ENCODE measurements at places on chromosomes 2 and 18.

GRCh38 chr2:148903979-148904378 lies 29.0 kb downstream of the KIF5C start:
- no peak for DNase-seq

GRCh38 chr2:210169516-210170195 lies 1.6 kb downstream of the KANSL1L start:
- peak; percentile 92 for DNase-seq

GRCh38 chr18:74896390-74896991 lies 298.8 kb downstream of the ZNF407 start:
- peak; percentile 6 for DNase-seq

- no peak for DNase-seq
These were observed 201.8 kb upstream of the ATP5MC3 start for GRCh38 chr2:175383286-175383685.

DNA sequence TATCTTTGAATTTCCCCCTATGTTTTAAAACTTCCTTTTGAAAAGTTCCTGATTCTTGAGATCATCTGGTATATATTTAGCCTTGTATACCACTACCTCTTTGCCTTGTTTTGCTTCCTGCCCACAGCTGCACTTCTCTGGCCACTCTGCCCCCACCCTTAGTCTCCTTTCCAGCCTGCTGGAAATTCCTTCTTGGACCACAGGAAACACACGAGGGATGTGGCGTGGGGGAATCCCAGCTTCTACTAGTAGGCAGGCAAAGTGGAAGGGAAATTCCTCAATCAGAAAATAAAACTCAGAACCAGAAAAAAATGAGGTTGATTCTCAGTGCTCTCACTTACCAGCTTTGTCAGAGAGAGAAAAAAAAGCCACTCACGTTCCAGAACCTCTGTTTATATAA lies 13.4 kb downstream of the IL18RAP start:
- peak; percentile 49 for DNase-seq

DNA sequence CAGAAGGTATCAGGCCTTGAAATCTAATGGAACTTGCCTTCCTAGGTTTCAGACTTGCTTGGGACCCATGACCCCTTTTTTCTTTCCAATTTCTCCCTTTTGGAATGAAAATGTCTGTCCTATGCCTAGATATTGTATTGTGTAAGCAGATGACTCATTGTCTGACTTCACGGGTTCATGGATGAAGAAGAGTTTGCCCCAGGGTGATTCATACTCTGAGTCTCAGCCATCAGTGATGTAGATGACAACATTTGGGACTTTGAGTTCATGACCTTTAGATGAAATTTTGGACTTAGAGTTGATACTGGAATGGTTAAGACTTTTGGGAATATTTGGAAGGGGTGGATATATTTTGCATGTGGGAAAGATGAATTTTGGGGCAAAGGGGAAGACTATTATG lies 11.2 kb upstream of the SCYGR5 start:
- peak; percentile 91 for DNase-seq

DNA sequence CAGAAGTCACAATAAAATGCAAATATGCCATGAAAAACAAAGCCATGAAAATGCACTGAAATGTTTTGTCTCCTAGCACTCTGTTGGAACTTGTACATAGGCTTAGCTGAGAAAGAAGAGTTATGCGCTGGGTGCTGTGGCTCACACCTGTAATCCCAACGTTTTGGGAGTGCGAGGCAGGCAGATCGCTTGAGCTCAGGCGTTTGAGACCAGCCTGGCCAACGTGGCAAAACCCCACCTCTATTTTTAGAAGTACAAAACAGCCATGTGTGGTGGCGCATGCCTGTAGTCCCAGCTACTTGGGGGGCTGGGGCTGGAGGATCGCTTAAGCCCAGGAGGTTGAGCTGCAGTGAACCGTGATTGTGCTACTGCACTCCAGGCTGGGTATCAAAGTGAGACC lies 39.9 kb downstream of the IRS1 start:
- DNase-seq, result no peak

DNA sequence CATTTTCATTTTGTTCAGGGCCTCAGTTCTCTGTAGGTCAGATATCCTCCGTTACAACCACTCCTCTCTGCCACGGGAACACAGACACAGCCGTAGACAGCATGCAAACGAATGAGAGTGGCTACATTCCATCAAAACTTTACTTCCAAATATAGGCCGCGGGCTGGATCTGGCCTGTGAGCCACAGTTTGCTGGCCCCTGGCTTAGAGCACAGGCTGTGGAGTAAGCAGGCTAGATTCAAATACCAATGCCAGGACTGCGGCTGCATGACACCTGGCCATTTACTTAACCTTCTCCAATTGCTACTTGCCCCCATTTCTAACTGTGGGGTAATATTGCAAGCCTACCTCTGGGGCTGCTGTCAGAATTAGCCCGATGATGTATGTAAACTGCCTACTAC lies 325.8 kb upstream of the POU3F3 start:
- no peak for DNase-seq

DNA sequence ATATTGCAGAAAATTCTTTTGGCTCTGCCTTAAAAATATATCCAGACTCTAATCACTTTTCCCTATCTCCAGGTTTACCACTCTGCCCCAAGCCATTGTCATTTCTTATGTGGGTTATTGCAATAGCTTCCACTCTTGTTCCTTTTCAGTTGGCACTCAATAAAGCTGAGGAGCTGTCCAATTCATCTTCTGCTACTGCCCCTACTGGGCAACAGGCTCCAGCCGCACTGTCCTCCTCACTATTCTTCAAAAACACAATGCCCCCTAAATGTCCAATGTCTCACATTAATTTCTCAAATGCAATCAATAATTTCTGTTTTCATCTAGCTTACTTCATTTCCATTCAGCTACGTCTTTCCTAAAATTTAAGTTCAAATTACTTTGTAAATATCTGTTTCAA lies 1262.5 kb upstream of the CDH2 start:
- peak; percentile 0 for DNase-seq

- peak; percentile 0 for DNase-seq
These were observed 81.0 kb upstream of the BCL11A start for GRCh38 chr2:60634438-60634837.

DNA sequence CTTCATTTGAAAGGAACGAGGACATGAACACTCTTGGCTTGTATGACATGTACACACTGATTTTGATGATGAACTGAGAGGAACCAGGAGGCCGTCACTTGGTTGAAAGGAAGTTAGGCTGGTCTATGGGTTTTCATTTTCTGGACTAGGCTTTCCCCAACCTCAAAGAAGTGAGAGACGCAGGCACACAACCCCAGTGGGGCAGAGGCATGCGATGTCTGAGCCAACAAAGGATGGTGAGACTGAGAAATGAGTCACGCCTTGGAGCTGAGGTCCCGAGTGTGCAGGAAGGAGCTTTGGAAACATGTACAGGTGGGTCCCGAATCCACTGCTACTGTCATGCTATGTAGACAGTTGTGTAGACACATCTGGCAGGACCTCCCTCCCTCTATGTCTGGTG lies 24.1 kb downstream of the SIGLEC15 start:
- DNase-seq, result no peak

DNA sequence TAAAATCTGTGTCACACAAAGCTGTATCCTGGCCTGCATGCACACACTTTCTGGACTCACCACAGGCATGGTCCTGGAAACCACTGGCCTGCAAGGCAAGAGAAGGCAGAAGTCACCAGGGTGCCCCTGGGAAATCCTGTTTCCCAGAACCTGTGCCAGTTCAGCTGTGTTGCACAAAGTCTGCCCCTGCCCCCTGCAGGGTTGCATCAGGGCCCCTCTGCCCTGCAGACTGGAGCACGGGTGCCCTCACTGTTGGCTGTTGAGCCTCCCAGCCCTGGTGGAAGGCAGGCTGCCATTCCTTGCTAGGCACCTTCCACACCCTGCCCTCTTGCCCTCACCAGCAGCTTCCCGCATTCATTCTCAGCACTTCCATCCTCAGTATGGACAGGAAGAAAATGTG lies 18.0 kb upstream of the TUBB6 start:
- no peak for DNase-seq

DNA sequence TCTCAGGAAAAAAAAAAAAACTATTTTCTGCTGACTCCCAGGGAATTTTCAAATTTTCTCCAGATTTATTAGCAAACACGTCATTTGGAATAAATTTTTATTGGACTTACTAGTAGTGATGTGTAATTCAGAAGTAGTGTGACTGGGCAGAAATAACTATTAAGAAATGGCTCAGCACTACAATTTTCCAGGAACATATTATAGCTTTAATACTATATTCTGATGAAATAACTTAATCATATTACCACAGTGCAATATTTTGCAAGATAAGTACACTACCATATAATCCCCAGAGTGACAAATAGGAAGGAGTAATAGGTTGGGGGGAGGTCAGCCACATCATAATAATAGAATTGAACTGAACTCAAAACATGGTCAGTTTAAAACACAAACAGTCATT lies 19.7 kb upstream of the TNFAIP6 start:
- DNase-seq, result peak; percentile 87

DNA sequence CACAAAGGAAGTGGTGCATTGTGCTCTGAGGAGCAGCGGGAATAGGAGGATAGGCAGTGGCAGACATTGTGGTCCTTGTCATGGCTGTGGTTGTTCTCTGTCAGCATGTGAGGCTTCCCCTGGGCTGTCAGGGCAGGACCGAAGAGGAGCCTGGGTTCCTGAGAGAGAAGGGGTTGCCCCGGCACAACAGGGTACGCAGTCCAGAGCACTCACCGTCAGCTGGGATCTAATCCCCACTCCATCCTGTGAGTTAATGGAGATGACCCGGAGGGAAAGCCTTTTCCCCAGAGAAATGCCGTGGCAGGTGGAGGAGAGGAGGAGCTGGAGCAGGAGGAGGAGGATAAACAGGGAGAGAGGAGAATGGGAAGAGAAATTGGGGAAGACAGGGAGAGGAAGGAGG lies 396.7 kb upstream of the HS6ST1 start:
- no peak for DNase-seq

DNA sequence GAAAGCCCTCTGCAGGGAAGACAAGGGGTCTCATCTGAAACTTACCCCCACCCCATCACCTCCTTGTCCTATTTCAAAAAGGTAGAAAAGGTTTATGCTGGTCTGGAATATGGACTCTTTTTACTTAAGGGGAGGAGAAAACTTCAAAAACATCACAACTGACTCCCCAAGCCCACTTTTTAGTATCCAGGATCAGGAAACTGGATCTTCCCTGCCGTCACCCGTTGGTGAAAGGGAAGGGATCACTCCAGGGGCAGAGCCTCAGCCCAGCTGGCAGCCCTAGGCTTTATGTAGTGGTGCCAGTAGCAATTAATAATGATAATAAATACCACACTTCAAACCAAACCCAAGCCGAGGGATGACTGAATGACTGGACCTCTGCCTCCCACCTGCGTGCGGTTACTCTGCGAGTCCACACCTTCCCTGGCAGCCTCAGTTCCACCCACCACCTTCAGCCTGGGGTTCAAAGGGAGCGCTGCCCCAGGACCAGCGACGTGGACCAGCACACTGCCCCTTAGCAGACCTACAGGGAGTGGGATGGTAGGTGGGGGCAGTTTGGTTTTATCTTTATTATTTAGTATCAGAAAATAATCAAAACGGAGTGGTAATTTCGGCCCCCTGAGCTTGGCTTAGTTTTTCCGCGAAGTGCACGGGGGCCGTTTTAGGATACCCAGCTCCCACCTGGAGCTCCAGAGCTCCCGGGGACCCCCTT lies 4.9 kb upstream of the GATA6 start:
- no peak for DNase-seq

DNA sequence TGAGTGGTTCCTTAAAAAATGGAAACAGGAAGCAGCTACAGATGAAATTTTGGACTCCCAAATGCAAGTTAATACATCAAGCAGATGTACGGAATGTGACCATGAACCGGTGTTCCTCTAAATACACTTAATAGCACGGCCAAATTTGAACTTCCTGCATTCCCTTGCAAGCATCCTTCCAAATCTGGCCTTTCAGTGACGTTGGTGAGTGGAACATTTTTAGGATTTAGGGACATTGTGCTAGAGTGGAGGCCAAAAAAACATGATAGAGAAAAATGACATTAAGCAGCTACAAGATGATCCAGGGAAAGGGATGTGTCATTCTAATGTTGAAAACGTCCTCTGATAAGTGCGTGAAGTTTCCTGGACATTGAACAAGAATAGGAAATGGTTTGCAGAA lies 62.1 kb downstream of the CTAGE1 start:
- DNase-seq, result no peak

- DNase-seq, result no peak
These were observed 124.5 kb upstream of the CDC42EP3 start for GRCh38 chr2:37795938-37796337.

GRCh38 chr2:7030810-7031209 lies 113.6 kb downstream of the RNF144A start:
- DNase-seq, result no peak

GRCh38 chr2:239538357-239539052 lies 137.7 kb upstream of the HDAC4 start:
- no peak for DNase-seq

DNA sequence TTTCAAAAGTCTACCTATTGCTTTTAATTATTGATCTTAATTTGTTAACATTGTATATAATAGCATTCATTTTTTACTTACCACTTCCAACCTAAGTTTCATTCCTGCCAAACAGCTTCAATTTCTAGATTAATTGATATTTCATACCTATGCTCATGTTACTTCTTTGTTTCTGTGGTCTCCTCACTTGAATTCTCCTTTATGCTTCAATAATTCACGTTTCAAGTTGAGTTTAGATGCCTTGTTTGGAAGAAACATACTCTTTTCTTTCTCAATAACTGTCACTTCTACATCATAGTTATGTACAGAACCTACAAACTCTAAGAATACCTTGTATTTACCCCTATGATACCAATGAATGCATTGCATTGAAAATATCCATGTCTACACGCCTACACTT lies 862.2 kb upstream of the LRATD1 start:
- DNase-seq, result no peak

DNA sequence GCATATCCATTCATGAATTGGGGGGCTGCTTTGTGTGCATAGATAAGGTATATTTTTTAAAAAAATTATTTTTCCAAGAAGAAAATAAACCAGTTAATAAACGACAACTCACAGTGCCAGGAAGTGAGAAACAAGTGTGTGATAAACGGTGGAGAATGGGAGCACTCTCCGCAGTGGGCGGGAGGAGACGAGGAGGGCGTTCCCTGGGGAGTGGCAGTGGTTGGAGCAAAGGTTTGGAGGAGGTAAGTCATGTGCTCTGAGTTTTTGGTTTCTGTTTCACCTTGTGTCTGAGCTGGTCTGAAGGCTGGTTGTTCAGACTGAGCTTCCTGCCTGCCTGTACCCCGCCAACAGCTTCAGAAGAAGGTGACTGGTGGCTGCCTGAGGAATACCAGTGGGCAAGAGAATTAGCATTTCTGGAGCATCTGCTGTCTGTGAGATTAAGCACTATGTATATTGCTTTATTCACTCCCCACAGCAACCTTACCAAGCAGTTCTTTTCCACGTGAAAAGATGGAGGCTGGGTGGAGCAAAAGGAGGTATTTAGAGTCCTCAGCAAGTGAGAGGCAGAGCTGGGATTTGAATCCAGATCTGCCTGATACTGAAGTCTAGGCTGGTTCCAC lies 27.0 kb upstream of the CASP8 start:
- peak; percentile 45 for DNase-seq

GRCh38 chr2:230457073-230457768 lies 41.2 kb downstream of the SP100 start:
- no peak for DNase-seq

GRCh38 chr2:160317181-160318099 lies 117.4 kb upstream of the ITGB6 start:
- peak; percentile 93 for DNase-seq

GRCh38 chr2:18436503-18437005 lies 123.9 kb downstream of the RDH14 start:
- DNase-seq, result no peak
